Subcutaneous adipose tissue (tissue), 4 donors: ENCODE measurements at places on chromosomes 5 and 9. TPM values are rescaled to one million over a fixed set of nuclear protein-coding genes. Genes with fewer than 3 reads are reported as not detected.

CMBL gene
- 19.9 TPM for total RNA-seq

JAKMIP2 gene
- total RNA-seq, result 2.0 TPM

LRRC19 gene
- not detected for total RNA-seq

EXOSC2 gene
- total RNA-seq, result 15.9 TPM

HSPA4 gene
- total RNA-seq, result 34.3 TPM

PCDHA5 gene
- 0.57 TPM for total RNA-seq

RAI14 gene
- total RNA-seq, result 12.6 TPM

ABO gene
- 1.3 TPM for total RNA-seq

SHOC1 gene
- total RNA-seq, result not detected

WNK2 gene
- not detected for total RNA-seq

PTPRD gene
- 5.1 TPM for total RNA-seq

MRPS2 gene
- 21.7 TPM for total RNA-seq

NIPAL4 gene
- total RNA-seq, result 0.22 TPM

OR1J2 gene
- not detected for total RNA-seq

PCAT7 gene
- not detected for total RNA-seq

PCDHB16 gene
- 2.9 TPM for total RNA-seq

ADRA1B gene
- 1.7 TPM for total RNA-seq

NXNL2 gene
- not detected for total RNA-seq

INSL6 gene
- not detected for total RNA-seq

SPACA9 gene
- 3.0 TPM for total RNA-seq

GLDC gene
- total RNA-seq, result not detected

PCDHGB6 gene
- 6.4 TPM for total RNA-seq
